ENCODE measurements at places on chromosomes 5 and 9.

DNA sequence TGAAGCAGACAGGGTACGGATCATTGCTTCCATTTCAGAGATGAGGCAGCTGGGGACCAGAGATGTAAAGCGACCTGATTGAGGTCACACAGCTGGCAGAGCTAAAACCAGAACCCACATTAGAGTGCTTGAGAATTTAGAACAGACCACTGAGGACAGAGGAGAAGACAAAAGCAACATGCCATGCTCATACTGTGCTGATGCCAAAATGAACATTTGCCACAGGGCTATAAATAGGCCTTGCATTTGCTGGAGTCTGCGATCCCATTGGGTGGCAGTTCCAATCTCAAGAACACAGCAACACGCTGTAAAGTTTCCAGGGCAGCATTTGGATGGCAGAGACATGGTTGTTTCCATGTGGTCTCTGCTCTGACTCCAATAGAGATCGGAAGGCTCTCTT lies 222.4 kb upstream of the TBC1D2 start:
- no peak for DNase-seq

DNA sequence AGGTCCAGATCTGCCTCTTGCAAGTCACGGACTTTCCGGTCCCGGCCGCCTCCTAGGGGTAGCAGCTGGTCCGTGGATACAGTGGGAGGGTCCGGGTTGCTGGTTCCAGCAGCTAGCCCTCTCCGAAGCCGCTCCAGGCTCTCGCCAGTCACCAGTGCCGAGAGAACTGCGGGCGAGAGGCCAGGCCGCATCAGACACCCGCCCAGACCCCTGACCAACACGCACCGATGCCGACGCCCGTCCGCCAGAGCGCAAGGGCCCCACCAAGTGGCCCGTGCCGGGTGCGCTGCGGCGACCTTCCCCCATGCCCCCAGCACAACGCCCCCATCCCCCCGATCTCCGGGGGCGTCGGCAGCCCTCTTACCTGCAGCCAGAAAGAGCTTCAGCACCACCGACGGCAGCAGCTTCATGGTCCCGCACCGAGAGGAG lies 470 bp downstream of the HBEGF start:
- peak; percentile 47 for DNase-seq

DNA sequence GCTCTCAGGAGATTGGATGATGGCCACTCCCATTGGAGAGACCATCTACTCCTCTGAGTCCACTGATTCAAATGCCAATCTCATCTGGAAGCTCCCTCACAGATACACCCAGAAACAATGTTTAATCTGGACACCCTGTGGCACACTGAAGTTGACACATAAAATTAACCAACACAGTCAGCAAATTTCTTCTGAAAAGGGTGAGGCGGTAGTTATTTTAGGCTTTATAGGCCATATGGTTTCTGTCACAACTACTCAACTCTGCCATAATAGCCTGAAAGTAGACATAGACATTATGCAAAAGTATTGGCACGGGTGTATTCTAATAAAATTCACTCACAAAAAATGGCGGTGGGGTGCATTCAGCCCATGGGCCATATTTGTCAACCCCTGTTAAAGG lies 244.5 kb upstream of the VLDLR start:
- no peak for DNase-seq

GRCh38 chr5:102772273-102772672 lies 17.2 kb downstream of the PAM start:
- DNase-seq = no peak

- peak; percentile 63 for DNase-seq
Observed at GRCh38 chr5:122844136-122844909, 1.1 kb upstream of the SNX24 start.

GRCh38 chr5:44225231-44226160 lies 163.7 kb downstream of the FGF10 start:
- no peak for DNase-seq

- DNase-seq = no peak
Observed at GRCh38 chr9:113151696-113152630, 1.2 kb downstream of the SLC31A2 start.

GRCh38 chr9:15127831-15128230 lies 179.2 kb downstream of the TTC39B start:
- DNase-seq = no peak

All from erythroblast (primary cell).